ENCODE measurements at places on chromosomes 2 and 18.

GRCh38 chr2:219218217-219218731, 484 bp downstream of the ABCB6 start:
- DNase-seq: no peak

GRCh38 chr2:68272246-68272994, 20.1 kb upstream of the PPP3R1 start:
- no peak for DNase-seq

DNA sequence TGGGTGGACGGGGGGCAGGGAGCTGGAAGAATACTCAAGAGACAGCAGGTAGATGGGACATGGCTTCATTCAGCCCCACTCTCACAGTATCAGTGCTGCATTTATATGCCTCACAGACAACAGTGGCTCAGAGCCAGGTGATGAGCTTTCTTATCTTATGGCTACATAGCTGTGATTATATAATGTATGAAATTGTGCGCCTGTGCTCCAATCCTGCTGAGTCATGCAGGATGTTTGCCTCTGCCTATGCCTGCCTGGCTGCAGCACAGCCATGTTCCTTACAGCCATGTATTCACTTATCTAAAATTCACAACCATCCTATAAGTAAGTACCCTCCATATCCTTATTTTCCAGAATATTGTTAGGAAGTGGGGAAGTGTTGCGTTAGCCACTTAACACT, 37.7 kb upstream of the RNF103 start:
- peak; percentile 1 for DNase-seq

DNA sequence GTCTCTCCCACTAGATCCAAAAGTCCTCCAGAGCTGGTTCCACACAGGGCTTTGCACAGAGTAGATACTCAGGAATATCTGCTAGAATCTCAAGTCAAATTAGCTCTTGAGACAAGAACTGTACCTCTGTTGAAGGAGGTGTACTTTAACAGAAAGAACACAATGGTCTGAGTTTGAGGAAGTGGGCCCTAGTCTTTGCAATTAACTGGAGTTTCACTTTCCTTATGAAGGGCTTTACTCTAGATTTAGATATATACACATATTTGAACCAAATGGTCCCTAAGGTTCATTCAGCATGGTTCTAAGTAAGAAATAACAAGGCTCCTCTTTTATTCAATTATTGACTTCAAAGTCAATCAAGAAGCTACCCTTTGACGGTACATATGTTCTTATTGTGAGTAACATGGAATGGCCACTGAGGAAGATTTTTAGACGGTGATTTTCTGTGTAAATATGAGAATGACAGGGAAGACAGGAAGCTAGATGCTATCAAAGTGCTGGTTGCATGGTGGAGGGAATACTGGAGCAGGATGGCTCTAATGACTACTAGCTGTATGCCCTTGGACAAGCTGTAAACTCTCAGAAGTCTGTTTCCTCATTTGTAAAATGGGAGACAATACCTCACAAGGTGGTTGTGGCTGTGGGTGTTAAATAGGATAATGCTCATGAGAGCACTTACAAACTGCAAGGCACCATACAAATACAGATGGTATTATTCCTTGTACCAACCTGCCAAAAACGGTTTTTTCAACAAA, 73.5 kb upstream of the SERTAD2 start:
- DNase-seq: peak; percentile 47

- no peak for DNase-seq
Measured at GRCh38 chr2:43218155-43218701, 8.2 kb downstream of the ZFP36L2 start.

GRCh38 chr2:188076149-188077056, 215.3 kb upstream of the GULP1 start:
- DNase-seq: no peak

DNA sequence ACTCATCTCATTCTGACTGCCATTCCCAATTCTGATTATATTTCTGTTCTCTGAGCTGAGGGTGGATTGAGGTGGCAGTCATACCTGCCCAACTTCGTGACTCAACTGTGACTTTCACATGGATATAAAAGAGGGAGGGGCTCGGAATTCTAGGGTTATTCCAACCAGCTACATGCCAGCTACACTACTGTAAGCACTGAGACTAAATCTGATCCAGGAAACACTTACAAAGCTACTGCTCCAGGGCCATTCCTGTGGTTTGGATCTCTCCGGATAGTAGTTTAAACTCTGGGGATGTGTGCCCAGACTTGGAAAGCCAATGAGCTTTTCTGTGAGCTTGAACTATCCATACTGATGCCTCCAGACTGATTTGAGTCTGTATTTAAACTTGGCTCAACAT, 7.9 kb downstream of the MAP2 start:
- no peak for DNase-seq

DNA sequence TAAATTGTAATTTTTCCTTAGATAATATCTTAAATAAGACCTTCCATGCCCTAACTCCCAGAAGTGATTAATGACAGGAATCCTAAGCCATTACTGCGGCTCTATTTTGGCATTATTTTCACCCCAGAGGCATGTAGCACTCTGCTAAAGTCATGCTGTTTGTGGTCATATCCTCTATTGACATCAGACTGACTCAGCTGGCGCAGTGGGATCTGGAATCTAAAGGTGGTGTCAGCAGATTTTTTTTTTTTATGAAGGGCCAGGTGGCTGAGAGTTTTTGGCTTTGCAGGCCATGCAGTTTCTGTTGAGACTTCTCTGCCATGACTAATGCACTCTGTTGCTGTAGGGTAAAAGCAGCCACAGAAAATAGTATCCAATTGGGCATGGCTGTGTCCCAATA, 64.1 kb upstream of the ACVR1C start:
- DNase-seq: no peak

DNA sequence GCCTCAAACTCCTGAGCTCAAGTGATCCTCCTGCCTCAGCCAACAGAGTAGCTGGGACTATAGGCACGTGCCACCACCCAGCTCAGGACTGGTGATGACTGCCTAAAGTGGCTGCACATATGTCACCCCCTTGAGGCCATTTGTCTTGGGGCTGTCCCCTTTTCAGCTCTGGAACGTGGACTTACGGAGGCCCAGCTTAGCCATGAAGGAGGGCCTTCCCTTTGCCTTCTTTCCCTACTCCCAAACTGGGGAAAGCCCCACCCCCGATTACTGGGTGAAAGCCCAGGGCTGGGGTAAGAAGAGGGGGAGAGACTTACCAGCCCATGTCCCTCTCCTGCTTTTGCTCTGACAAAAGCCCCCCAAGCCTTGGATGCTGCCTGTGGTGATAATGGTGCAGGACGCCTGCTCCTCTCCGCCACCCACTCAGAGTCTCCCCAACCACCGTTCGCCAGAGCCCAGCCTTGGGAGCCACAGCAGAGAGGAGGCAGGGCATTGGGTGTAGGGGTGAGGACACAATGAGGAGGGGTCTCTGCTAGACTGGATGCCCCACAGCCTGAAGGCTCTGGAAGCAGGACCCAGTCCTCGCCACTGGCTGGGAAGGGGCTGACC, 2.5 kb upstream of the DUSP2 start:
- DNase-seq: peak; percentile 33

- DNase-seq: no peak
Measured at GRCh38 chr18:36348971-36349417, 51.5 kb downstream of the FHOD3 start.

GRCh38 chr18:75173125-75173432, 35.9 kb downstream of the PTGR3 start:
- DNase-seq: peak; percentile 9

DNA sequence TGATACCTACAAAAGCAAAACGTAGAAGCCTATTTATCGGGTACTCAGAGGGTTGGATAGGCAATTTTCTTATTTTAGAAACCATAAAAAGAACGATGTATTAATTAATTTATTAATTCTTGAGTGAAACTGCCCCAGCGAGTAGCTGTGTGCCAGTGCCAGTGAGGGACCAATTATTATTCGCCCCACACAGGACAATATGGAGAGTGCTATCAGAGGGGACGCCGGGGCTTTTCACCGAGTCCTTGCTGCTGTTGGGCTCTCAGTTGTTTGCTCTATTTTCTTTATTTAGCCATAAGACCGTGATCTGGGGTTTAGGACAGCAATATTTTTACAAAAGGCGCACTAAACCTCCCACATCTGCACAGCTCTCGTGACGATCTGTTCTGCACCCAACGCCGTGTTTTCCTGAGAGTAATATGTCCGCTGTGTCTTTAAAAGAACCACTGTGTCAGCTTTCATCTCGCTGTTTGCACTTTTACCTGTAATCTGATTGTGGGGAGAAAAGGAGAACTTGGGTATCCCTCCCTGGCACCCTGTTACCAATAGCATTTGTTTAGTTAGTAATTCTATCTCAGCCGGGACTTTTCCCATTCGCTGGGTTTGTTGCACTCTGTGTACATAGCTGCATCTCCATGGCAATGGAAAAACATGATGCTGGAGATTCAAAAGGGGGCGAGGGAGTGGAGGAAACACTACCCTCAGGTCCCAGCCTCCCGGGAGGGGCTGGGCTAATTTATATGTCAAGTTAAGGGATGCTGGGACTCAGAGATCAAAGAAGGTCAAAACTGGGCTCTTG, 30.1 kb upstream of the ZNF516 start:
- DNase-seq: peak; percentile 26

GRCh38 chr2:14297340-14297739, 335.2 kb upstream of the LRATD1 start:
- no peak for DNase-seq

GRCh38 chr2:130369311-130369964, 13.6 kb downstream of the PTPN18 start:
- DNase-seq: no peak

- no peak for DNase-seq
Measured at GRCh38 chr2:181683518-181684453, 3.5 kb upstream of the NEUROD1 start.

- DNase-seq: no peak
Measured at GRCh38 chr2:25617948-25618646, 55.3 kb downstream of the DTNB start.

DNA sequence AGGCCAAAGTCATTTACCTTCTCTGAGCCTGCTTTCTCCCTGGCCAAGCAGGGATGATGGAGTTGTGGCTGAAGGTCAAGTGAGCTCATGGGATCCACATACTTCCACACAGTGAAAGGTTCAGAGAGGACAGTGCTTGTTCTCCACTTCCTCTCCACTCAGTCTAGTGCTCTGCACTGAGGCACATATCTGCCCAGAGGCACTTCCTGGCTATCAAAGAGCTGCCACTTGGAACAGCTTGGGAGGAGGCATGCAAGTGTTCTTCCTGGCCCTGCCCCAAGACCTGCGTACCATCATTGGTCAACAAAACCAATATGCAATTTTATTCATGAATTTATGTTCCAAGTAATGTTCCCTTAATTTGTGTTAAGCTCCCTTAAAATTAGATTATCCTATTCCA, 71.9 kb downstream of the RNF152 start:
- no peak for DNase-seq

GRCh38 chr18:3450012-3450798, at the start of gene TGIF1:
TGIF1 (plus strand) TSS chr18:3450172; CDS start chr18:3450490, 318 bp downstream.
- peak; percentile 82 for DNase-seq

- no peak for DNase-seq
Measured at GRCh38 chr2:217332866-217333265, 473.0 kb upstream of the TNP1 start.

GRCh38 chr2:10245021-10245420, 57.7 kb upstream of the HPCAL1 start:
- DNase-seq: no peak

DNA sequence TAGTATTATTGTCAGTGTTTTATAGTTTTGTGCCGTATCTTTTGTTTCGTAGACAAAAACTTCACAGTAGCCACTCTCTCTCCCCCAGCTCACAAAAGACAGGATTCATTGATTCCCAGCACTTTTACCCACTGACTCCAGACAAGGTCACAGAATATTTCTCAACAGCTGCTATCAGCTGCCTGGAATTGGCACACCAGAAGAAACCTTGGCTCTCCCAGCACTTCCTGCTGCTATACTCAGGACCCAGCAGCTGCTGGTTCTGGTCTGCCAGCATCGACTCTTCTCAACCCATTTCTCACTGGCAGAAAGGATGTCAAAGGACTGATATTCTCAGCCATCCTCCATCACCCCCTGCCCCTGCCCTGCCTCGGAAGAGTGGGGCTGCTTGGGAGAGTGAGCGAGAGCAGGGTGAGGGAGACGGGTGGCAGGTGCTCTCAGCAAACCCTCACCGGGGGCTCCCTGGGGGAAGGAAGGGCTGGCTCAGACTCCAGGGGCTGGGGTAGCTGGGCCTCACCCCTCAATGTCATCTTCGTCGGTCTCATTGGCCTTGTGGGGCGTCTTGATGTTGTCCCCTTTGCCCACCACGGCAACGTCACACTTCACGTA, 6.1 kb upstream of the OTOF start:
- DNase-seq: no peak

- DNase-seq: no peak
Measured at GRCh38 chr18:76544511-76545345, 49.7 kb upstream of the ZNF516 start.

DNA sequence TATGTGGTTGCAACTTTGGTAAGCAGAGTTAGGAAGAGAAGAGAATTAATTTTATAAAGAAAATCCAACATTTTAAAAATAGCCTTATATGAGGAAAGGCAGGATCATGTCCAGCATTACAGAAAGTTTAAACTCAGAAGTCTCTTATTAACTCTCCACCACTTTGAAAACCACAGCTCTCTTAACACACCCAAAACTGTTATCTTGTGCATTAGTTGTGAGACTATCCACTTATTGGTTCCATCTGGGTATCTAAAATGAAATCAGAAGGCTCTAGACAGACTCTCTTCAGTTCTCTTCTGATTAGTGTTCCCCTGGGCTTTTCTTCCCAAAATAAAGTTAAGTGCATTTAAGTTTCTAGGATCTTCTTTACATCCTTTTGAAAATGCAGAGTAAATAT, 251.5 kb downstream of the TXNL1 start:
- no peak for DNase-seq

GRCh38 chr2:7097353-7097895, 180.2 kb downstream of the RNF144A start:
- DNase-seq: peak; percentile 75

- no peak for DNase-seq
Measured at GRCh38 chr18:26813043-26813442, 52.5 kb downstream of the AQP4 start.

- peak; percentile 84 for DNase-seq
Measured at GRCh38 chr2:98412751-98413458, 31.8 kb upstream of the INPP4A start.

- DNase-seq: no peak
Measured at GRCh38 chr2:237714690-237715458, 83.7 kb upstream of the RBM44 start.

- DNase-seq: no peak
Measured at GRCh38 chr18:62458868-62459716, 63.7 kb upstream of the ZCCHC2 start.

GRCh38 chr2:189234991-189235390, 55.4 kb upstream of the COL5A2 start:
- no peak for DNase-seq

- no peak for DNase-seq
Measured at GRCh38 chr2:134235510-134236144, 18.2 kb upstream of the MGAT5 start.

DNA sequence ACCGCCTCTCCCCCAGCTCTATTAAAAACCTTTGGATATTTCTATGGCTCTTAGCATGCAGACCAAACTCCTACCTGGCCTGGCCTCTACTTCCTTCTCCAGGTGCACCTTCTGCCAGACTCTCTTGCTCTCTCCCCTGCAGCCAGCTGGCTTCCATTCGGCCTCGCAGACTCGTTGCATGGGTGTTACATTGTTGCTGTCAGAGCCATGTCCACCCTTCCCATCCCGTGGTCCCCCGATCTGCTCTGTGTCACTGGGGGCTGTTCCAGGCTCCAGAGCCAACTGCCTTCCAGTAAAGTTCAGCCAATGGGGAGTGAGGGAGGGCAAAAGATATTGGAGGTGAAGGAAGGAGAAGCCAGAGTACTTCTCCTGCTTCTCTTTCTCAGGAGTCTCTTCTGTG, 112.5 kb upstream of the LGALSL start:
- DNase-seq: no peak
